ENCODE measurements at places on chromosomes 11 and 22.

DNA sequence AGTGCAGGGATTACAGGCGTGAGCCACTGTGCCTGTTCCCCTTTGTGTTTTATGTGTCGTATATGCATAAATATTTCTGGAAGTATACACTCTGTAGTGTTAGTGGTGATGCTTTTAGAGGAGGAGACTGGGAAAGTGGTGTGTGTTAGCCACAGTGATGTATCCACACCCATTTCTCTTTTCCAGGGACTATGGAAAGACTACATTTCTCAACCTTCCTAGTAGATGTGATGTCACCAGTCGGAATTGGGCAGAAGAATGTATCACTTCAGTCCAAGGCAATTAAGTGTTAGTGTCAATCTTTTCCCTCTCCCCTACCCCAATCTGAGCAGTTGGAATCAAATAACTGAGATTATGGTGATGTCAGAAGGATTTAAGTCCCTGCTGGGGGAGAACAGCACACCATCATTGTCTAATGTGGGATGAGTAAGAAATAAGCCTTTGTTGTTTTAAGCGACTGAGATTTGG is 5.8 kb upstream of the ATG16L2 start:
- no peak for DNase-seq

DNA sequence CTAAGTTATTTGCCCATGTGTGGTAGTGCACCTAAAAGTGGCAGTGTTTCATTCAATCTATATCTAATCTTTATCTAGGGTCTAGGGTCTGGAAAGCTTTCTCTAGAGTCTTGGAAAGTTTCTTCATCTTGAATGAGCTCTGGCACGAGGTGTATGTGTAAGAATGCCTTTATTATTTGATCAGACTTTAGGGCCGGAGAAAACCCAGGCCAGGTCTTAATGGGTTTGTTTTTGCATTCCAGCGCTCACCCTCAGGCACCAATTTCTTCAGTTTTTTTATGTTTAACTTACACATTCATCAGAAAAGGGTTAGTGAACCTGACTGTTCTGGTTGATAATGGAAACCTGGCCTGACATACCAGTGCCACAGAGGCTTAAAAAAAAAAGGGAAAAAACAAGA is 68.3 kb upstream of the SLN start:
- DNase-seq = no peak

- no peak for DNase-seq
Observed at GRCh38 chr11:1335811-1336761, 26.7 kb upstream of the TOLLIP start.

DNA sequence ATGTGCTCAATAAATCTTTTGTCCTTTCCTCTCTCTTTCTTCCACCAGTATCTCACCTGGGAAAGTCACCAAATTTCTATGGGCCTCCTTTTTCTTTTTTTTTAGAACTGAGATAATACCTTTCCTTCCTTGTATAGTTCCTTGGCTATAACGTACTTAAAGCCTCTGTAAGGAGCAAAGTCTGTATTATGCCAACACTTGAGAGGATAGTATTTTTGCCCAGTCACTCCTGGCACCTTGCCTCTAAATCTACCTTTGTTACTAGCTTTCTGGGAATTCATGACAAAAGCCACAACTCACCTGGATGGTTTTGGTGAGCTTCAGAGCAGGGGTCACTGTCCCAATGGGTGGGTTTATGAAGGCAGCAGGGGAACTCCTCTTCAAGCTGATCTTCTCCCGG is 12.2 kb downstream of the POLDIP3 start:
- no peak for DNase-seq

DNA sequence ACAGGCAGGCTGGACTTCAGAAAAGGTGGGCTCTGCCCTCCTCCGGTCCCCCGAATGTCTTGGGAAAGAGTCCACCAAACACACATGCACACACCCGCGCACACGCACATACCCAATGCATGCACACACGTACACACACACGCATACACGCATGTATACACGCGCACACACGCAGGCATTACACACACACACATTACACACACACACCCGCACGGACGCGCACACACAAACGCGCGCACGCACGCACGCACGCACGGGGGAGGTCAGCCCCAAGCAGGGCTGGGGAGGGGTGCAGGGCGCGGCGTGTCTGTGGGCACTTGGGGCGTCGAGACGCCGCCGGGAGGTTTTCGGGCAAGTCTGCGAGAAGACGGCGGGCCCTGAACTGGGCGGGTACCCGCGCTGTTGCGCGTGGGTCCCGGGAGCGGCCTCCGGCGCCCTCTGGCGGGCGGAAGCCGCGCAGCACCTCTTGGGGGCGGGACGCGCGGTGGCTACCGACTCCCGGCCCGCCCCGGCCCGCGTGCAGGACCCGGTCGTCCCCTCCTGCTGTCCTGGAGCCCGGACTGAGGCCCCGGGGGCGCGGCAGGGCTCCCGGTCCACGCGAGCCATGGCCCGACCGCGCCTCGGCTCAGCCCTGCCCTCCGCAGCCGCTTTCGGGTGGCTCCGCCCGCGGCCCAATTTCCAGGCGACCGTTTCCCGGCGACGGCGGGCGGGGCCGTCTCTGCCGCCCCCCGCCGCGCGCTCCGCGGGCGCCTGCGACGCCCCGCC is 3.6 kb downstream of the SEPTIN5 start:
- no peak for DNase-seq

DNA sequence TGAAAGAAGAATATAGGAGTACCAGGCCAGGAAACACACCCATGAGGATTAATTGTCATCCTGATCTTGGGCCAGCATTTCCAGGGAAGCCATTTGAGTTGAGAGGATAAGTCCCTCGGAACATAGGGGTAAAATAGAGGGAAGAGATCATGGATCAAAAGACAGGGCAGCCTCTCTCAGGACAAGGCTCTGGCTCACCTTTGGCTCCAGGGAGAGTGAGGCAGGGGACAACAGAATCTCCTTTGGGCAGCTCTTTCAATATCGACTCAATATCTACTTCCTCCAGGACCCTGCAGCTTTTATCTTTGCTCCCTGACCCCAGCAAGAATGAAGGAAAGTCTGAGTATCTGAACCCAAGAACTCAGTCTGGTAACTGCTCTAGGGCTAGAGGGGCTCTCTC is at the start of gene OR2AG1:
Gene OR2AG1, plus strand, starts transcription at position 301 of the 400 bp plus-strand sequence. CDS start 2,018 bp downstream, outside the sequence.
- DNase-seq = no peak

GRCh38 chr22:45088576-45088975 is 75.1 kb upstream of the NUP50 start:
- DNase-seq = no peak

DNA sequence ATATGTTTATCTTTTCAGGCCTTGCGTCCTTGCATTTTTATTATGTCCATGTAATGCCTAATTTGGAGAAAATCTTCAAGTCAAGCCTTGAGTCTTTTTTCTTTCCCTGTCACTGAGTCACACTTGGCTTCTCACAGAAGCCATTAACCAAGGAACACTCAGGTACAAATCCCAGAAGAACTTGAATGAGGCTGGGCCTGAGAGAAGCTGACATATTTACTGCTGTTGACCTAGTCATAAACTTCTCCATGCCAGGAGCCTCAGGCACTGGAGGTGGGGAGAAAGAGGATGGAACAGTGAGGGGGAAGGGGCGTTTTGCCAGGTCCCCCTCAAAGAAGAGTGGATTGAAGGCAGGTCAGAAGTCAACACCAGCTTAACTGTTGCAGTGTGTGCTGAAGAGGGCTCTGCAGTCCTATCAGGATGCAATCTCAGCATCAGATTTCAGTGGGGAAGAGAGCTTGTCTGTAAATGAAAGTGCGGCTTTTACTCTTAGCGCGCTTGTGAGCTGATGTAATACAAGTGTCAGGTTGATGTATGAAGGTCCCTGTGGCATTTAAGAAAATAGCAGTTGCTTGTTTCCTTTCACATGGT is 526.0 kb downstream of the ETS1 start:
- DNase-seq = peak; percentile 94

DNA sequence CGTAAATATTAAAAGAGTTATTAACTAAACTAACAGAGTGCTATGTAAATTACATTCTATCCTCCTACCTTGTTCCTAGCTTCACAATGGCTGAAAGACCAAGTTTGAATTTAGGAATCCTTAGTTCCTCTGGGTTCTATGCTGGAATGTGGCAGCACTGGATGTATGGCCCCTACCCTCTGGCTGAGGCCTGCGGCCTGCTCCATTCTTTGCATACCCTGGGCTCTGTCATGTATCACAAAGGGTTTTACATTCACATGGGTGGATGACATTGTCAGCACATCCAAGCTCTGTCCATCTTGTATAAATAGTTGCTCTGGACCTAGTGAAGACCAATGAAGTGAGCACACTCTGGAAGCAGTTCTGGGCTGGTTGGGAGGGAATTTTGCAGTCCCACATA is 54.5 kb downstream of the AASDHPPT start:
- DNase-seq = no peak

DNA sequence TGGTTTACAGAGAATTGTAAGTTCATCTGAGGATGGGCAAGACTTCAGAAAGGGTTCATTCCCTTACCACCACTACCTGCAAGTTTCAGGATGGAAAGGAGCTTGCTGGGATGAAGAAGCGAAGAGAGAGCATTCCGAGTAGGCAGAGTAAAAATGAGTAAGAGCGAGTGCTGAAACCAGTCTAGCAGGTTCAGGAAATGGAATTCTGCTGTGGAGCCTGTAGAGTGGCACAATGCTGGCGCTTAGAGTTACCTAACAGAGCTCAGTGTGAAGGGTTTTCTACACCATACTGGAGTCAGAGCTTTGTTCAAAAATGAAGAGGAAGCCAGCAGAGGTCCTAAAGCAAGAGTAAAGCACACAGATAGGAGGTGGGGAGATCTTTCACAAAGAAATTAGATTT is 179.2 kb upstream of the ZC3H12C start:
- no peak for DNase-seq

DNA sequence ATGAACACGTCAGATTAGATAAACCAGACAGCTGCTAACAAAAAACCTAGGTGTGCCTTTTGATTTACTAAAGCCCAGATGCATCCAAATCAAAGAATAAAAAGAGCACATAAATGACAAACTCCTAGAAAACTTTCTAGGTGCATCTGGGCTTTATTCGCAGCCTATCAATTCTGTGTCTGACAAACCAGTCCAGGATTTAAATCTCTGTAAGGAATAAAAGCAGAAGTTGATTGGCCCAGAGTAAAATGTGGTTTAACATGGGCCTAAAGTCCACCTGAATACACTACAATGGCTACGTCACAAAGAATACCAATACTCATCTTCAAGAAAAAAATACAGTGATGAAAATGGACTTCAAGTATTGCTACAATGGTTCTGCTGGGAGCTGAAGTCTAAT is 66.8 kb downstream of the SOX6 start:
- no peak for DNase-seq

DNA sequence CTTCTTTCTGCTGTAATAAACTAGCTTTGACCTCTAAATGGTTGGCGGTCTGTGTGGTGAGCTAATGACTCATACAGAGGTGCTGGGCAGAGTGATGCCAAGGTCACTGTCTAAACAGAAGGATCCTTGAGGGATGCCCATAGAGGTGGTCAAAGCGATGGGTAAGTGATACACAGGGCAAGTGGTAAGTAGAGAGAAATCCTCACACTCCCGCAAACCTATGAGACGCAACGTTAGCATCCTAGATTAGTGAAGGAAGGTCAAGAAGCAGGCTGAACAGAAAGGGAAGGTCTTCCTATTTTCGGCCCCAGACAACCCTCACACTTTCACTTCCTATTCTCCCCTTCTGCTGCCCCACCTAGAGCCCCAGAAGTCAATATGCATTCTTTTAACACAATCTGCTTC is 65.6 kb upstream of the SESN3 start:
- peak; percentile 87 for DNase-seq

- no peak for DNase-seq
Observed at GRCh38 chr11:123107945-123108495, 46.1 kb upstream of the HSPA8 start.
